ENCODE measurements at places on chromosomes 13 and 19. TPM values are rescaled to one million over a fixed set of nuclear protein-coding genes. Genes with fewer than 3 reads are reported as not detected.

- no peaks in the 10 kb centered on the region for H3K36me3 ChIP-seq
- H3K4me1 ChIP-seq = peaks cover 17% of the 10 kb centered on the region
- H3K4me3 ChIP-seq = no peak overlapping the region
- DNase-seq = no peak
These were observed 195.8 kb downstream of the HS6ST3 start for GRCh38 chr13:96285729-96286128.

DNA sequence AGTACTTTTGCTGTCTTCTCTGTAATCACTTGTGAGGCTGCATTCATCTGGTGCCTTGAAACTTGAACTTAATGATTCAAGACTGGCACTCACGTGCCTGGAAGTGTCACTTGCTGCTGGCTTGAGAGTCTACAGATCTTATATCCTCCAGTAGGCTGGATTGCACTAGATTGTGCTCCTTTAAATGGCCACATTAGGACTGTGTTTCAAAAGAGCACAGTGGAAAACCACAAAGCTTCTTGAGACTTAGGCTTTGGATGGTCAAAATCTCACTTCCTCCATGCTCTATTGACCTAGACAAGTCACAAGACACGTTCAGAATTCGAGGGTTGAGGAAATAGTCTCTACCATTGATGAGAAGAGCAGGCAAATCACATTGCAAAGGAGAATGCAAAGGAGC is 1278.8 kb upstream of the MIR17HG start:
- H3K4me3 ChIP-seq = no peak overlapping the region
- no peaks in the 10 kb centered on the region for H3K27me3 ChIP-seq
- H3K4me1 ChIP-seq = no peaks in the 10 kb centered on the region
- H3K36me3 ChIP-seq = no peaks in the 10 kb centered on the region
- H3K27ac ChIP-seq = no peak overlapping the region
- no peak for DNase-seq

- peak overlapping the region; percentile 56 for H3K4me3 ChIP-seq
- H3K4me1 ChIP-seq = peaks cover 10% of the 10 kb centered on the region
- DNase-seq = peak; percentile 30
These were observed 776 bp upstream of the LENG1 start for GRCh38 chr19:54160182-54160811.

Gene SLITRK5
- total RNA-seq = 0.06 TPM

GRCh38 chr19:3095441-3096191 is 1.5 kb downstream of the GNA11 start:
- H3K4me1 ChIP-seq = peaks cover 20% of the 10 kb centered on the region
- H3K36me3 ChIP-seq = no peaks in the 10 kb centered on the region
- H3K27ac ChIP-seq = peak overlapping the region; percentile 26
- H3K4me3 ChIP-seq = peak overlapping the region; percentile 96

Gene PGLYRP2
- not detected for total RNA-seq

GRCh38 chr19:42206871-42207755 is 10.4 kb downstream of the DEDD2 start:
- H3K4me1 ChIP-seq = no peaks in the 10 kb centered on the region
- H3K27me3 ChIP-seq = no peaks in the 10 kb centered on the region
- H3K36me3 ChIP-seq = peaks cover 45% of the 10 kb centered on the region

DNA sequence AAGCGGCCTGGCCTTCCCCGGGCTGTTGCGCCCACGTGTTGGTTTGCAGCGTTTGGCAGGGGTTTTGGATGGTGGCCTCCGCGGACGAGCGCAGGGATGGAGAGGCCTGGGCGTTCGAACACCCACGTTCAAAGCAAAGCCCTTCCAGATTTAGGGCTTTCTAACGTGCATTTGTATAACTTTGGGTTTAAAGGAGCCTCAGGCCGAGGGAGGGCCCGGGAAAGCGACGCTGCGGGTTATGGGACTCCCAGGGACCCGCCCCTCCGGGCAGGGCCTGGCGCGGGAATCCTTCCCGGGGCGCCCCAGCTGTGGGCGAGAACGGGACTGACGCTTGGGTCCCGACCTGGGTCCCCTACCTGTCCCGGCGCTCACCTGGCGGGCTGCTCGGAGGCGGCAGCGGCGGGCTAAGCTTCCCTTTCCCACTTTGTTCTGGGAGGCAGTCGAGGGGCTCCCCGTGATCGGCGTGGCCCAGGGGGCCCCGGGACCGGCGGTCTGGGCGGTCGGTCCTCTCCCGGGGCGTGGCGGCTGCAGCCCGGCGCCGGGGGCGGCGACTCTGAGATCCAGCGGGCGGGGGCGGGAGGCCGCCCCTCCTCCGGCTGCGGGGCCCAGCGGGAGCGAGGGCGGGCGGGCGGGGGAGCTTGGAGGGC is at the start of gene FBXO17:
FBXO17 (minus strand) TSS at position 529 of the 647 bp plus-strand sequence. CDS start 25,423 bp downstream, outside the sequence.
- H3K27ac ChIP-seq = peak within 1 kb of the TSS; percentile 81
- DNase-seq = peak; percentile 74
- H3K27me3 ChIP-seq = no peaks in the 10 kb centered on the region
- H3K4me3 ChIP-seq = peak within 1 kb of the TSS; percentile 63

GRCh38 chr19:47447470-47448359 is 24.0 kb downstream of the SLC8A2 start:
- peaks cover 45% of the 10 kb centered on the region for H3K27me3 ChIP-seq
- no peaks in the 10 kb centered on the region for H3K36me3 ChIP-seq
- H3K4me1 ChIP-seq = no peaks in the 10 kb centered on the region
- H3K27ac ChIP-seq = no peak overlapping the region

DNA sequence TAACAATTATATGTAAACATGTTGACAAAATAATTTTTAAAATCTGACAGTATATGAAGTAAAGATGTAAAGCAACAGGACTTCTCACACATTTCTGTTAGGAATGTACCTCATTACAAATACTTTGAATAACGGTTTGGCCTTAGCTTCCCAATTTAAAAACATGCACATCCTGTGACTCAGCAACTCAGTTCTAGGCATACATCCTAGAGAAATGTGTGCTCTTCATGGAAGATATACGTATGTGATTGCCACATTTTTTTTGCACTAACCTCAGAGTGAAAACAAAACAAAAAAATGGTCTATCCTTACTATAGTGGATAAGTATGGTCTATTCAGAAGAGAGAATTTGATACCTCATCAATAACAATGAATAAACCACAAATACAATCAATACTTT is 314.6 kb downstream of the LIG4 start:
- H3K4me3 ChIP-seq = no peak overlapping the region
- no peaks in the 10 kb centered on the region for H3K4me1 ChIP-seq
- H3K36me3 ChIP-seq = no peaks in the 10 kb centered on the region
- no peak for DNase-seq

Gene GRK1
- total RNA-seq = 0.21 TPM

DNA sequence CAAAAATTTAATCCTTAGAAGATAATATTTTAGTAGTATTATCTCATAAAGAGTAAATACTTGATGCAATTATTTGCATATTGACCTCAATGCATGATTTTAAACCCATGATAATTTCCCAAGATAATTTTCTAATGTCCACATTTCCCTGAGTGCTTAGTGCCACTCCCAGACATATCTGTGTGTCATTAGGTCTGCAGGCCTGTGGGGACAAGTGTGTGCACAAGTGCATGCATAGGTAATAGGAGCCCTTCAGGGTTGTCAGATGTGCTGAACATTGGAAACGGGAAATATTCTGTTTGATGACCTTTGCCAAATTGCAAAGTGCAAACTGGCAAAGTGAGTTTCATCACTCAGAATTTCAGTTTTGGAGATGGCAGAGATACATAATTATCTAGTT is 369.9 kb downstream of the KLF5 start:
- H3K4me1 ChIP-seq = no peaks in the 10 kb centered on the region
- H3K27me3 ChIP-seq = no peaks in the 10 kb centered on the region
- no peak overlapping the region for H3K27ac ChIP-seq
- DNase-seq = no peak

DNA sequence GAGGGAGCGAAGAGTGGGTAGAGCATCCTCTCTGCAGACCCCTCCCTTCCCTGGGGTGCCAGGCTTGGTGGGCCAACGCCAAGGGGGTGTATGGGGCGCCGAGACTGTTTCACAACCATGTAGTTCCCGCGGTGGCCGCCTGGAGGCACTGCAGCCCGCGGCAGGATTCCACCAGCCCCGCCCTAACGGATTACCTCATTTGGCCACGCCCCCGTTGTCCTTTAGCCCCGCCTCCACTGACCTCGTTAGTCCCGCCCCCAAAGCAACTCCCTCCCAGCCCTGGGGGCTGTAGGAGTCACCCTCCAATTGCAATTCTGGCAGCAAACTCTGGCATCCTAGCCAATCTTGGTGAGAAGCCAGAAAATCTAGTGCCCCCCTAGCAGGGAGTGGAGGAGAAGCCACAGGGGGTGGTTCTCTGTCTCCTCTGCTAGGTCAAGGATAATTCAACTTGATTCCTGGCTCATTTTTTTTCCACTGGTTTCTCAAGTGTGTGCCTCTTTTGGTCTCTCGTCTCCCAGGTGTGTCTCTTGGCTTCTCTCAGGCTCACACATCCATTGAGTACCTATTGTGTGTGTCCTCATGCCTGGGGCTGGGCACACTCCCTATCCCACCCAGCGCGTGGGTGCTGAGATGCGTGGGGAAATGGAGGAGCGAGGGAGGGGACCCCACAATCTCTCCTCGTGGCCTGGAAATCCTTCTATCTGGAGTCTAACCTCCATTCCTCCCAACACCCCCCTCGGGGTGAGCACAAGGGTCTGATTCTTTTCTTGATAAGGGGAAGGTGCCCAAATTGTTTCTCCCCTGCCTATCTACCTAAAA is 2.0 kb downstream of the OLFM2 start:
- H3K36me3 ChIP-seq = no peaks in the 10 kb centered on the region
- peaks cover 12% of the 10 kb centered on the region for H3K27me3 ChIP-seq
- peak; percentile 77 for DNase-seq
- H3K4me1 ChIP-seq = no peaks in the 10 kb centered on the region
- no peak overlapping the region for H3K4me3 ChIP-seq

DNA sequence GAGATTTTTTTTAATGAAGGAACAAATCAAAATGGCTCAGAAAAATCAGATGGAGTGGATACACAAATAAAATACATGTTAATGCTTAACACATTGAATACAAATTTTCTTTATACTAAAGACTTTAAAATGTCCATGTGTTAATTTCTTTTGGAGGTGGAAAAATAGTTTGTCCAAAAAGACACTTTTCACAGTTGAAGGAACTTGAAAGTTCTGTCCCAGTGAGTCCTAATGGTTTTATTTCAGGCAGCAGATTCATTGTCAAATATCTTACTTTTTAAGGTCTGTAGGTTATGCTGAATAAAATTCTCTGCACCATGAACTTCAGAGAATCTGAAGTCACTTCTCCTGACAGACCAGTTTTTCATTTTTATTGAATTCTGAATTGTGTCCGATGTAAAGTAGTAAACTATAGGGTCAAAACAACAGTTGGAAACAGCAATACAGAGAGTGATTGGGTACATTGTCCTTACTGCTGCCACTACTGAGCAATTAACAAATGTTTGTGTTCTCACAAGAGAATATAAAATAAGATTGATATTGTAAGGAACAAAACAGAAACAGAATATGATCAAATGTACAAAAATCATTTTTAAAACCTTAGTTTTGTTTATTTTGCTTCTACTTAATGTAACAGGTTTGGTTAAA is 1.6 kb downstream of the LPAR6 start:
- H3K36me3 ChIP-seq = no peaks in the 10 kb centered on the region
- H3K27ac ChIP-seq = no peak overlapping the region
- peak overlapping the region; percentile 10 for H3K4me3 ChIP-seq
- H3K4me1 ChIP-seq = peaks cover 7% of the 10 kb centered on the region

DNA sequence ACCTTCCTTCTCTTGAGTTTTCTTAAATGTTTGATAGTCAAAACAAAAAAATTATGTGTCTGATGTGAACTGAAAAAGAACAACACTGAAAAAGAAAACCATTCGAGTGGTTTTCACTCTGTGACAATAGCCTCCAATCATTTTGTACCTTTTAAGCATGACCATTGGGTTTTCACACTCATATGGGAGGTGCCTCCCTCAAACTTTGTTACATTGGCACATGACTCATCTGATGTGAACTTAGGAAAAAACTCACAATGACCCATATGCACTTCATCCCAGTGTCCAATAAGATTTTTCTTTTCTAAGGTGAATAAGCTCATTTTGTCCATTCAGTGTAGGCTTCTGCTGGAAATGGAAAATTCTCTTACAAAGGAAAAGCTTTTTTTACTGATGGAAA is 66.6 kb upstream of the XPO4 start:
- H3K4me3 ChIP-seq = no peak overlapping the region
- H3K36me3 ChIP-seq = peaks cover 8% of the 10 kb centered on the region
- H3K27ac ChIP-seq = no peak overlapping the region
- no peaks in the 10 kb centered on the region for H3K27me3 ChIP-seq
- H3K4me1 ChIP-seq = no peaks in the 10 kb centered on the region

Gene FXYD7
- total RNA-seq = 2.6 TPM

- no peaks in the 10 kb centered on the region for H3K27me3 ChIP-seq
- H3K4me1 ChIP-seq = peaks cover 18% of the 10 kb centered on the region
- peak; percentile 32 for DNase-seq
- H3K27ac ChIP-seq = peak overlapping the region; percentile 49
- no peaks in the 10 kb centered on the region for H3K36me3 ChIP-seq
- H3K4me3 ChIP-seq = no peak overlapping the region
These were observed 57.6 kb downstream of the MICU2 start for GRCh38 chr13:21546372-21546771.

- no peak overlapping the region for H3K4me3 ChIP-seq
- peaks cover 40% of the 10 kb centered on the region for H3K27me3 ChIP-seq
- no peak overlapping the region for H3K27ac ChIP-seq
- H3K4me1 ChIP-seq = no peaks in the 10 kb centered on the region
These were observed 426.1 kb downstream of the TSHZ3 start for GRCh38 chr19:30923096-30923495.

Gene PCDH20
- total RNA-seq = 7.3 TPM

DNA sequence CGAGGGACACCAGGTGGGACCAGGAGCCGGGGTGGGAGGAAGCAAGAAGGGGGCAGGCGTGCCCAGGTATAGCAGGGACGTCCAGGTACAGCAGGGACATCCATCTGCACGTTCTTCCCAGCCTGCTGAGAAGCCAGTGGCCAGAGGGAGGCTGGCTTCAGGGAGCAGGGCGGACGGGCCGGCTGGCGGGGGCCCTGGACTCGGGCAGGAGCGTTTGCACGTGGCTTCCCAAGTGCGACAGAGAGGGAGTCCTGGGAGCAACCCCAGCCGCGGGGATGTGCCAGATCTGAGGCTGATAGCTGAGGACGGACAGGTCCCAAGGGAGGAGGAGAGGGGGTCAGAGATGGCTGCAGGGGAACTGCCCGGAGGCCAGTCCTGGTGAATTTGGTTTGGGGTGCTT is 36.7 kb downstream of the MYO9B start:
- no peak overlapping the region for H3K4me3 ChIP-seq
- H3K4me1 ChIP-seq = peaks cover 3% of the 10 kb centered on the region
- H3K27me3 ChIP-seq = no peaks in the 10 kb centered on the region

GRCh38 chr13:48772908-48773307 is 119.2 kb downstream of the CYSLTR2 start:
- no peaks in the 10 kb centered on the region for H3K27me3 ChIP-seq
- H3K4me1 ChIP-seq = no peaks in the 10 kb centered on the region
- no peaks in the 10 kb centered on the region for H3K36me3 ChIP-seq
- no peak for DNase-seq
- H3K4me3 ChIP-seq = no peak overlapping the region

GRCh38 chr19:42276821-42277220 is 7.8 kb downstream of the CIC start:
- DNase-seq = no peak
- H3K27me3 ChIP-seq = no peaks in the 10 kb centered on the region
- peaks cover 29% of the 10 kb centered on the region for H3K4me1 ChIP-seq
- no peaks in the 10 kb centered on the region for H3K36me3 ChIP-seq

All from cardiac muscle cell (in vitro differentiated cells and primary cell).